ENCODE measurements at places on chromosomes 4 and X.

DNA sequence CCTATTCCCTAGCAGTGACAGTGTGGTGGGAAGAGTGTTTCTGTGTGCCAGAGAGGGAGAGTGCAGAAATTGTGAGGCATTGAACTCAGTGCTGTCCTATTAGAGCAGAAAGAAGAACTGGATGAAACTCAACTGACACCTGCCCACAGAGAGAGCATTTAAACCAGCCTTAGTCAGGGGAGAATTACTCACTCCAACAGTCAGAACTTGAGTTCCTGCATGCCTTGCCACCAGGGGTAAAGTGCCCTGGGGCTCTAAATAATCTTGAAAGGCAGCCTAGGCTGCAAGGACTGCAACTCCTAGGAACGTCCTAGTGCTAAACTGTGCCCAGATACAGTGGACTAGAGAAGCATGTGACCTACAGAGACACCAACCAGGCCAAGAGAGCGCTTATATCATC is 12.8 kb downstream of the CYSLTR1 start:
- DNase-seq: no peak

DNA sequence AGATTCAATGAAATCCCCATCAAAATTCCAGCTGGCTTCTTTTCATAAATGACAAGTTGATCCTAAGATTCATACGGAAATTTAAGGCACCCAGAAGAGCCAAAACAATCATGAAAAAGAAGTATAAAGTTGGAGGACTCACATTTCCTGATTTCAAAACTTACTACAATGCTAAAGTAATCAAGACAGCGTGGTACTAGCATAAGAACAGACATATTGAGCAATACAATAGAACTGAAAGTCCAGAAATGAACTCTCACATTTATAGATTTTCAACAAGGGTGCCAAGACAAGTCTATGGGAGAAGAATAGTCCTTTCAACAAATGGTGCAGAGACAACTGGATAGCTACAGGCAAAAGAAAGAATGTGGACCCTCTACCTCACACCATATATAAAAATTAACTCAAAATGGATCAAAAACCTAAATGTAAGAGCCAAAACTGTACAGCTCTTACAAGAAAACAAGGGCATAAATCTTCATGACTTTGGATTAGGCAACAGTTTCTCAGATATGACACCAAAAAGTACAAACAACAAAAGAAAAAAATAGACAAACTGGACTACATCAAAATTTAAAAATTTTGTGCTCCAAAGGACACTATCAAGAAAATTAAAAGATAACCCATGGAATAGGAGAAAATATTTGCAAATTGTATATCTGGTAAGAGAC is 28.5 kb downstream of the SASH3 start:
- DNase-seq: peak; percentile 67

- DNase-seq: peak; percentile 30
Measured at GRCh38 chr4:31461421-31461820, 741.3 kb downstream of the PCDH7 start.

DNA sequence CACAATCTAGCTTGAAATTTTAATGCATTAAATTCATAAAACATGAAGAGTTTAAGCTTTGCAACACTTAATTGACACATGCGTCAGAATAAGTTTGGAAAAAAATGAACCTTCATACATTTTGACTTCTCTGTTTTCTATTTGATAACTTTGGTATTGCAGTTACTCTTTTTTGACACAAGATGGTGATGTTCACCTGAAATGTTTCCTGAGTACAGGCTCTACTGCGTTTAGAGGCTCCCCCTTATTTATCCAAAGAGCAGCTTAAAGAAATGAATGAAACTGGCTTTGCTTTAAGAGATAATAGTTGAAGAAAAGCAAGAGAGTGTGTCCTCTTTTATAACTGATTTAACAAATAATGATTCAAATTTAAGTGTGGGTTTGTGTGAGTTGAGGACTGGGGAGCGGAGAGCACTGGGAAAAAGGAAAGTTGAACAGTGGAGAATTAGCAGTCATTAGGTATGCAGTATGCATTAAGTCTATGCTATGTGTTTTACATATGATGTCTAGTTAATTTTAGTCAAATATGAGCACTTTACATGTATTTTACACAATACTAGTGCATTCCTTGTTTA is 180.6 kb upstream of the NUDT6 start:
- peak; percentile 55 for DNase-seq

DNA sequence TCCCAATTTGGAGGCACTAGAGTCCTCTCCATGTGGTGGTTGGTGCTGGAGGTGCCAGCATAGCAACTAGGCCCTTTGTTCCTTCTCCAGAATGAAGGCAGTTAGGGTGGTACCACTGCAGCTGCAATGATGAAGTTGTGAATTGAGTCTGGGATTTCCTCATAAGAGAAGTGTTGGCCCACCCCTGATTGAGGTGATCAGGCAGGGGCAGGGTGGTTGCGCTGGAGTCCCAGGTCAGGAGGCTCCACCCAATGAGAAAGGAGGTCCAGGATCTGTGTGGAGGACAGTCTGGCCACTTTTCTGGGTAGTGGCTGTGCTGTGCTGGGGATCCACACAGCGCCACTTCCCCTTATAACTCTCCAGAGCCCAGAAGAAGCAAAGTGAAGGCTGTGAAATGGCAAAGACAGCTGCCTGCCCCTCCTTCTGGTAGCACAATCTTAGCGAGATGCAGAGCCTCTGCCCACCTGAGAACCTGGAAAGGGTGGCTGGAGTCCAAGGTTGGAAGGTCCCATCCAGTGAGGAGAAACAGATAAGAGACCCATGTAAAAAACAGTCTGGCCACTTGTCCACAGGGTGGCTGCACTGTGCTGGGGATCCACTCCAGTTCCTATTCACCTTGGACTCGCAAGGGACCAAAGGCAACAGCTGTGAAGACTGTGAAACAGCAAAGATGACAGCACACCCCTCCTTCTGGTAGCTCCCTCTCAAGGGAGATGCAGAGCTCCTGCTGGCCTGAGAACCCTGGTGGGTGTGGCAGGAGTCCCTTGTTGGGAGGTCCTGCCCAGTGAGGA is 124.6 kb downstream of the RRAGB start:
- DNase-seq: no peak

- no peak for DNase-seq
Measured at GRCh38 chrX:17226736-17227135, 148.3 kb upstream of the NHS start.

- DNase-seq: no peak
Measured at GRCh38 chr4:89373394-89373793, 65.8 kb upstream of the GPRIN3 start.

DNA sequence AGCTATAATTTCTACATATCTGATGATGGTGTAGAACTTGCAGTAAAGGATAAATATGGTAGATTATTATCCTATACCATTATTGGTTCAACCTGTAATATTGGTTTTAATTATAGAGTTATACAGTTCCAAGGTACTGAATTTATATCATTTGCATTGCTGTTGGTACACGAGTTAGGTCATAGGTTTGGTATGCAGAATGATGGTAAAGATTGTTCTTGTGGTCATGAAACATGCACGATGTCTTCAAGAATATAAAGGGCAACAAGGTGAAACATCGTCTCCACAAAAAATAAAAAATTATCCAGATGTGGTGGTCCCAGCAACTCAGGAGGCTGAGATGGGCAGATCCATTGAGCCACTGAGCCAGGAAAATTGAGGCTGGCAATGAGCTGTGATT is 99.6 kb downstream of the ADAM29 start:
- DNase-seq: no peak

GRCh38 chr4:137070614-137071013 is 461.7 kb downstream of the PCDH18 start:
- DNase-seq: no peak

DNA sequence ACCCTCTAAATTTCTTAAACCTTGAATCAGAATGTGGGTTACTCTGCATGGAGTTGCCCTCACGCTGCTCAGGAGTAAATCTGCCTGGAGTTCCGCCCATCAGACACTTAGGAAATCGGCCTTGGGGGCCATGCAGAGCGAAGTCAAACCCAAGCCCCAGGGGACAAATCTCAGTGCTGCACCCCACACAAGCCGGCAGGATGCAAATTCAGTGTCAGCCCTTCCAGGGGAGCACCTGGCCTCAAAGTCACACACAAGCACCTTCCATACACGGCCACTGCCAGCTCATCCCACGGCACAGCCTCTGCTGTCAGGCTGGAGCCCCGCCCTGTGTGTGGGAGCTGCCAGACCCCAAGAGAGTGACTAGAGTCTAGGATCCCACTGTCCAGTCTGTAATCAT is 27.4 kb downstream of the RNF212 start:
- no peak for DNase-seq

- peak; percentile 80 for DNase-seq
Measured at GRCh38 chr4:88610771-88611170, 18.5 kb downstream of the HERC3 start.

DNA sequence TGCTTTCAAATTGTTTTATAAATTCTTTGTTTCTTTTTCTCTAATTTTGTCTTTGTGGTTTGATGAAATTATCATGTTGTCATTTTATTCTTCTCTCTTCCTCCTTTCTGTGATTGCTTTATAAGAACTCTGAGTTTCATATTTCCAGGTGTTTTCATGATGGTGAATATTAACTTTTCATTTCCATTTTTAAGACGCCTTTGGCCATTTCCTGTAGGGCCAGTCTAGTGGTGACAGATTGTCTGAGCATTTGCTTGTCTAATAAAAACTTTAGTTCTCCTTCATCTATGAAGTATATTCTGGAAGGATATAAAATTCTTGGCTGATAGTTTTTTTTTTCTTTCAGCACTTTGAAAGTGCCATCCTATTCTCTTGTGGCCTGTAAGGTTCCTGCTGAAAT is 128.1 kb downstream of the FAM13A start:
- DNase-seq: no peak

DNA sequence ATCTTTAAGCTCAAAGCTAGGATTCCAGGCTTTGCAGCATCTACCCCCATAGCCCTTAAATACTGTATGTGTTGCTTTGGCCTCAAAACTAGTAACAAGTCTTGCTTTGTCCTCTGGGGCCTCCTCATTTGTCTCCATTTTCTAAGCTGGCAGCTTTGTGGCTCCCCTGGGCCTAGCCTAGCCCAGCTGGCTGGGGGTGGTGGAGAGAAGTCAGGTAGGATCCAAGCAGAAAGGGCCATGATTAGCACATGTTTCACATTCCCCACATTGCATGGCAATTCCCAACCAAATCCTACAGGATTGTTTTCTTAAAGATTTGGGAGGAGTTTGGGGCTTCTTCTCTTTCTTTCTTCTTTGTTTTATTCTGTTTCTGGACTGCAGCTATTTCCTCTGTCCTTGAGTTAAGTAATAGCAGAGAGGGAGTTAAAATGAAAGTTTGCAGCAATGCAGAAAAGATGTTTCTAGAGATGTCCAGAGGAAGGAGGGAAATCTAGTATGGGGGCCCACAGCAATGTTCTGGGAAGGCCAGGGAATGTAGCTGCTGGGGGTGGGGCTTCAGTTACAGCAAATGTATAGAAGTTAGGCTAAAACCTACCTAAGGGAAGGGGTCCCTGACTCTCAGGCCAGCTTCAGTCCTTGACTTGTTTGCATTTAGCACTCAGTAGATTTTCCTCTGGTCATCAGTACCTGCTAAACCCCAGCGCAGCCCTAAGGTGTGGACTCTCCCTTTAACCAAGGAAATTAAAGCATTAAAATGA is 92.1 kb downstream of the SHROOM4 start:
- no peak for DNase-seq

- DNase-seq: peak; percentile 39
Measured at GRCh38 chr4:76772498-76773106, 125.3 kb downstream of the SOWAHB start.

- DNase-seq: no peak
Measured at GRCh38 chrX:1596676-1597344, 5.4 kb downstream of the AKAP17A start.

DNA sequence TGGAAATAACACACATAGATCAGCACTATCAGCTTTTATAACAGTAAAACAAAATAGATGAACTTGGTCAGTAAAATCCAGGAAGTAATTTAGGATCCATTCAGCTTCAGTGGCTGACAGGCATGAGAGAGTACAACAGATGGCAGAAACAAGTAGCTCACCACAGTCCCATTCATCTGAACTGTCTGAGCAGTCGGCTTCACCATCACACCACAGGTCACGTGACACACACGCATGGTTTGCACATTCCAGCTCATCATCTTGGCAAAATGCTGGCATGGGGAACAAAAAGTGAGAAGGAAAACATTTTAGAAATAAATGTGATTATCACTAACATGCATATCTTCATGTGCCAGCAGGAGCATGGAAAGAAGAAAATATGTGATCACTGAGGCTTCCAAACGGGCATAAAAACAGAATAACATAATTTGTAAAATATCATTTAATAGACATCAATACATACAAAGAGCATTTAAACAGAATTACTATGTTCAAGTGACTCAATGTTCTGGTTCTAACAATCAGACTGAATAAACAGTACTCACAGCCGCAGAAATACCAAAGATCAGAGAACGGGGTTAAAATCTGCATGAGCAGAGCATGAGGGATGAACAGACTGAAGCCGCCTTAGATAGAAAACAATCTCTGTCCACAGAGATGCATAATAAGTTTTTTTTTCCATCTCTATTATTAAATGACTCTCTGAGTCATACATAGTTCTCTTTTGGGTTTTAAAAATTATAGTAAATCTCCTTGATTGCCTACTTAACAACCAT is 158.1 kb downstream of the ATP10D start:
- peak; percentile 27 for DNase-seq

- DNase-seq: no peak
Measured at GRCh38 chrX:153477901-153478300, 7.5 kb upstream of the HAUS7 start.

DNA sequence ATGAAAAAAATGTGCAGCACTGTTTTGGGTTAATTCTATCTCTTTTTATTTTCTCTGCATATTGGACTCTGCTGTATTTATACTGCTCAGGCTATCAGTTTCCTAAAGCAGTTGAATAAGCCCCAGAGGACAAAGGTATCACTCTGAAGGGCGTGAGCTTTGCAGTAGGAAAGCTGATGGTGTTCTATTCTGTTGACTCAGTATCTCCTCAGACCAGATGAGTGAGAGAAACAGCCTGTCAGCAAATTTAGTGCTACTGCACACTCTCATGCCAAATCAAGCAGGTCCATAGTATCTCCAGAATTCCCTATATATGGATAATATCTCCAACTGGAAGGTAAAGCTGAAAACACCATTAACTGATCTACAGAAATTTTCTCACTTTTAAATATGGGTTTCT is 132.3 kb upstream of the UGT8 start:
- no peak for DNase-seq

DNA sequence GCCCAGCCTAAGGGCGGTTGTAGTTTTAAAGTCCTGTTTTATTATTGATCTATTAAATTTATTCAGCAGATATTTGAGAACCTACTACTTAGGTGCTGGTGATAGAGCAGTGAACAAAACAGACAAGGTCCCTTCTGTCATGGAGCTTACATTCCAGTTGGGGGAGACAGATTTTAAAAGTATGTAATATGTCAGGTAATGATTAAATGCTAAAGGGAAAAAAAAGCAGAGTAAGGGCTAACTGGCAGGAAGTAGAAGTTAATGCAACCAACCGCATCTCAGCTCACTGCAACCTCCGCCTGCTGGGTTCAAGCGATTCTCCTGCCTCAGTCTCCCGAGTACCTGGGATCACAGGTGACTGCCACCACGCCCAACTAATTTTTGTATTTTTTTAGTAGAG is 7.8 kb upstream of the MCUB start:
- DNase-seq: no peak

All from fibroblast of gingiva (primary cell).